Progenitor cell of endocrine pancreas (in vitro differentiated cells): ENCODE measurements at places on chromosomes 12 and 14. TPM values are rescaled to one million over a fixed set of nuclear protein-coding genes. Genes with fewer than 3 reads are reported as not detected.

- DNase-seq, result no peak
Measured at GRCh38 chr12:100185361-100185894, 15.2 kb upstream of the ACTR6 start.

DNA sequence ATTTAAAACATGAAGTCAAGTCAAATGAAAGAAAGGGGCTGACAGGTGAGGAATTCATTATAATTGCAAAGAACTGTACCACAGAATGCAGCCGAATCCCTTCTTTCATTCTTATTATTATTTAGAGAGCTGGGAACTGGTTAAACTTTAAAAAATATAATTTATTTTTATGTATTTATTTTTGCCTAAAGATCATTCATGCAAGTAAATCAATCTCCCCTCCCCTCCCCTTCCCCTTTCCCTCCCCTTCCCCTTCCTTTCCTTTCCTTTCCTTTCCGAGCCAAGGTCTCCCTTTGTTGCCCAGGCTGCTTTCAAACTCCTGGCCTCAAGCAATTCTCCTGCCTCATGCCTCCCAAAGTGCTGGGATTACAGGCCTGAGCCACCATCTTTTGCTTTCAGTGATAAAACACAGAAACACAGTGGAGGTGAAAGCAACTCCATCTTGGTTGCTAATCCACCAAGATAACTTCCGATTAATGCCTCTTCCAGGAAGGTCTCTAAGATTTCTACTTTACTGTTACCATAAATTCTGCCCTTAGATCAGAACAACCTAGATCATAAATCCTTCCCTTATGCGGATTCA, 6.0 kb upstream of the UBC start:
- DNase-seq, result no peak

DNA sequence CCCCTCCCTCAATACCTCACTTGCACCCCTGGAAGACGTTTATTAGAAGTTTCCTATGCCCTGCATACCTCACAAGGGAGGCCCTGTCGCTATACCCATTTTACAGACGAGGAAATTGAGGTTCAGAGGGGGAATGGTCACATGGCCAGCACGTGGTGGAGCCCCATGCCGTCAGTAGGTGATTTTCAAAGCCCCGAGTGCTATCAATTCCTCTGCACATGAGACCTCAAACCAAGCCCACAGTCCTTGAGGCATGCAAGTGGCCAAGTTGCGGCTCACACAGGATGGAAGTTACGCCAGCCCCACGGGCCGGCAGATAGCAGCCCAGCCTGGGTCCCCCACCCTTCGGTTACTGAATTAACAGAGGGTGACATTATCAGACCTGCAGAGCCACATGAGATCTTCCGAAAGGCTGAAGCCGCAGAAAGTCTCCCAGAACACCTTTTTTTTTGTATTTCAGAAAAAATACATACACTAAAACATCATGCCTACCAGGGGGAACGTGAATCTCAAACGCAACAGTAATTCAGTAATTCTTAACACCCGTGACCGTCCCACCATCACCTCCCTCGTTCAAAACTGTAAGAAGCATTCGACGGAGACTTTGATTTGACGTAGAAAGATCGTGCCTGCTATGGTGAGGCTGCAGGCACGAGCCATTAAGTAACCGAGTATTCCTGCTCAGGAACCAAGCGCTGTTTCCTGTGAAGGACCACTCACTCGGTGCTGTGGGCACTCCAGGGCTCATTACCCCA, 129.0 kb downstream of the RFLNA start:
- DNase-seq, result no peak

DNA sequence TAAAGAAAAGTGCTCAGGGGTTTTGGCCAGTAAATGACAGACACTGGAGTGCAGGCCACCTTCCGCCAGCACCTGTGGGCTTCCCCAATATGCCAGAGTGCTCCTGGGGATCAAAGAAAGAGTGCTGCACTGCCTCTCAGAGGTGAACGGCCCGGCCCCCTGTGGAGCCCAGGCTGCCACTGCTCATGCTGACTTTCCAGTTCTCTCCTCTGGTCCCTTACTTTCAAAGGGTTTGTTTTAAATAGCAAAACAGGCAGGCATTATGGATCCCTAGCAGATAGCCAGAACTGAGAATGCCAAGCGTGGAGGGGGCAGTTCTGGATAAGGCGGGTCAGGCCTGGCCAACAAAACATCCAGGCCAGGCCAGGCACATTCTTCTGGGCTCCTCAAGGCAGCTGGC, 59.6 kb downstream of the MDM2 start:
- DNase-seq, result no peak

DNA sequence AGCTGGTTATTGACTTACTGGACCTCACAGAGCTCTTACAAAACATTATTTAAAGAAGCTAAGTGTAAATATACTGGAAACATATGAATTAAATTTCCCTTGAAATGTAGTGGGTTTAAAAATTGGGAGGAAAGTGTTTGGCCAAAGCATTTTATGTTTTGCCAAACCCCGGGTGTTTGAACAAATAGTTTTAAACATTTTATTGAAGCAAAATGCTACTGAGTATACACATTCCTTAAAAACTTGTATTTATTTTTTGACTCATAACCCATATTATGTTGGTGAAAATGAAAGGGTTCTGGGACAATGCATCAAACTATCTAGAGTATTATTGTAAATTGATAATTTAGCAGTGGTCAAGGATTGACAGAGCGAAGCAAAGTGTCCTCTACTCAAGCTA, 1048.5 kb downstream of the SLC6A15 start:
- DNase-seq, result no peak

DNA sequence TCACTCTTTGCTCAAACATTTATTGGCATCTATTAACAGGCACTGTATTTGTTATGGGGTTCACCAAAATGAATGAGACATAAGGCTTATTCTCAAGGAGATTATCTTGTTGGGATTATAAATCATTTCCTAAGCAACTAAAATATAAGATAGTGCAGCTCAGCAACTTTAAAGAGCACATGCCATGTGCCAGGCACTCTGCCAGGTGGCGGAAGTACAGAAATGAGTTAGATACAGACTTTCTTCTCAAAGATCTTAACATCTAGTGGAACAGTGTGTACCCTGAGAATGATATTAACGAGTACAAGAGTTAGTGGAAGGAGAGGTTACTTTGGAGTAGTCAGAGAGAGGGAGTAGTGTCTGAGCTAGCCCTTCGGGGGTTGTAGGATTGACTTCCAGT, 28.4 kb upstream of the TOMM20L start:
- DNase-seq, result no peak

DNA sequence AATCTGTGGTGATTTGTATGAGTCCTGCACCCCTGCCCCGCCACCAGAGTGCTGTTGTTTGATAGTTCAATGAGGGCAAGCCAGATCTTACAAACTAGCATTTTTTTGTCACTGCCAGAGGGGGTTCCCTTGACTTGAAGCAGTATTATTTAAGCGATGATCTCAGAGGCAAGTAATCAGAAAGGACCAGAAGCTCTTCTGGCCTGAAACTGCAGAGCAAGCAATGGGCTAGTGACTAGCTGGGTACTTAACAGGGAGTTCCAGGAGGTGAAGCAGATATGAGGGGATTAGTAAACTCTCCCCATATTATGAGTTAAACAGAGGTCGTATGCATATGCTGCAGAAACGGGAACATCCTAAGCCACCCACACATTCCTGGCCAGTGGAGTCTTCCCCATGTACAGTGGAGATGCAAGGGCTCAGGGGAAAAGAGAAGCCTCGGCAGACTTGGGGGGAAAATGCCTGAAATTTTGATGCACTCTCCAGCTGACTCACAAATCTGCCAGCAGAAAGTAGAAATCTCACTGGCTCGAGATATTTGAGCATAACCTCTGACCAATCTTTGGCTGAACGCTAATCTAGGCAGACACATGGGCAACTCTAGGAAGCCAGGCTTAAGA, 8.3 kb upstream of the CRACR2A start:
- DNase-seq, result no peak

- DNase-seq, result no peak
Measured at GRCh38 chr12:102394200-102394599, 86.2 kb downstream of the IGF1 start.

GRCh38 chr12:132399092-132400010, 70.0 kb upstream of the GALNT9 start:
- DNase-seq, result no peak

DNA sequence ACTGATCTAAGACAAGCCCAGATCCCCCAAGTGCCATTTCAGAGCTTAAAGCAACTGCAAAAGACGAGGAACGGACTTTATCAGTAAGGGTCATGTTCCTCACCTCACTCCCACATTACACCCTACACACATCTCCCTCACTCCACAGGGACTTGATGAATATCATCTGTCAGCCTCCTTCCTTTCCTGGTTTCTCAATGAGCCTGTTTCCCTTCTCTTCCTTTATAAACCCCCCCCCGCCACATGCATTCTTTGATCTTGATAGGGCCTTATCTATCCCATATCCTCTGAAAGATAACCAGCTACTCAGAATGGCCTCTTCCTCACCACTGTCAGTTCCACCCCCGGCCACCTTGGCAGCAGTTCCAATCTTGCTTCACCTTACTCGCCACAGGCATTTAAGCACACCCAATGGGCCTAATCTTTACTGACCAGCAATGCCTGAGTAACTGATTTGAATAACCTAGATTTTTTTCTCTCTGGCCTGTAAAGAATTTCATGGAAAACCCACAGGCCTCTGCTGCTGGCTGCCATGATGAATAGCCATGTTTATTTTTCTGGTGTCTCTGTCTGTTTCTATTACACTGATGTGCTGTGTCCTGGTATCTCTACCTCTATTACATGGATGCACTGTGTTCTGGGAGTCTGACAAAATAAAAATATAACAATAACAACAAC, 138.7 kb downstream of the PHLDA1 start:
- DNase-seq, result no peak

DNA sequence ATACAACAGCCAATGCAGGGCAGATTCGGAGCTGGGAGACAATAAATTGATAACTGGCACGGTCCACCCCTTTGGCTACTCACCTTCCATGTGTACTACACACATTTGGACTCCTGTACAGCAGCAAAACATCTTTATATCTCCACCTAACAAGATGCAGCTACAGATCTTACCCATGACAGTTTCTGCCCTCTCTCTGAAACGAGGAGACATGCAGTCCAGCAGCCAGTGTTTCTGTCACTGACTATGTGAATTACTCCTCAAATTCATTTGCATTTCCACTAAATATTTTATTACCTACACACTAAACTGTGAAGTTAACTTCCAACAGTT, 58.7 kb upstream of the BEGAIN start:
- DNase-seq, result no peak

DNA sequence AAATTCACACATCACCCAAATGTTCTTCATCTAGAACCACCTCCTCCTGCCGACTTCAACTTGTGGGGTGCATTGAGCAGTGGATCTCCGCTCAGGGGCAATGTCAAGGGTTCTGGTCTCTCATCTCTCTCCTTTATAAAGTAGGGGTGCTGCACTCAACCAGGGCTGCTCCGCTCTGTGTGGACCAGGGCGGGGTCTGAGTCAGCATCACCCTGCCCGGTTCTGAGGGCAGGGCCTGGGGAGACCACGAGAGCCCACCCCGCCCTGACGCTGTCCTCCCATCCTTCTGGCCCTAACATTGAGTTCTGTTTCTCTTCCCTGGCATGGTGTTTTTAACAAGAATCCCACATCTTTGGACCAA, 311.6 kb upstream of the DIO3 start:
- DNase-seq, result no peak

DNA sequence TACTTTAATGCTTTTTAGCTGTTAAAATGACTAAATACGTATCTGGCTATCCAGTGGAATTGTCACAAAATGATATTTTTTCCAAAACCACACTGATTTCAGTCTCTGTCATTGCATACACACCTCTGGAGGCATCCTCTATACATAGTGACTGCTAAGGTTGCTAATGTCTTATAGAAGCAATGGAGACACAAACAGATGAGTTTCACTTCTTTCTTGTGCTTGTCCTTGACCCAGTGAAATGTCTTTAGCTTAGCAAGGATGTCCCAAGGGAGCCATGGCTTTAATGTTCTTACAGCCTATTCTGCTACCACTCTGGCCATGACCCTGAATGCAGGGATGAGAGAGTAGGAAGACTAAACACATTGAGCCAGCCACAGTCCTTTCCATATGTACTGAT, 90.3 kb downstream of the TPH2 start:
- DNase-seq, result no peak

DNA sequence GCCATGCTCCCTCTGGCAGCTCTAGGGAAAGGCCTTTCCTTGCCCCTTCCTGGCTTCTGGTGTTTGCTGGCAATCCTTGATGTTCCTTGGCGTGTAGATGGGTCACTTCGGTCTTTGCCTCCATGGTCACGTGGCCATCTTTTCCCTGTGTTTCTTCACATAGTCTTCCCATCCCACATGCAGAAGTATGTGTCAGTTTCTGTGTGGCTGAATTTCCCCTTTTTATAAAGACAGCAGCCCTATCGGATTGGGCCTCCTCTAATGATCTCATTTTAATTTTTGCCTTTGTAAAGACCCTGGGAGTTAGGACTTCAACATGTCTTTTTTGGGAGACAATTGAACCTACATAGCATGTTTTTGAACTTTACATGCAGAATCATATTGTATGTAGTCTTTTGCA, 107.2 kb upstream of the FGD4 start:
- no peak for DNase-seq

DNAI7 gene
- total RNA-seq, result 3.1 and 3.3 TPM in 2 replicates

ASCL1 gene
- total RNA-seq, result 8.3 and 8.4 TPM in 2 replicates

FAM90A1 gene
- 0.22 TPM in 1 of 2 replicates, not detected in the other for total RNA-seq

CCND2 gene
- total RNA-seq, result 463 and 471 TPM in 2 replicates

CMA1 gene
- total RNA-seq, result not detected in 2 replicates

ATP2B1 gene
- total RNA-seq, result 105 and 110 TPM in 2 replicates

SALL2 gene
- 83.5 and 89.2 TPM in 2 replicates for total RNA-seq

IL26 gene
- total RNA-seq, result not detected in 2 replicates

ALKBH1 gene
- 14.4 and 14.5 TPM in 2 replicates for total RNA-seq

PDZRN4 gene
- 0.11 and 0.12 TPM in 2 replicates for total RNA-seq

ACOT6 gene
- not detected in 2 replicates for total RNA-seq

FBXO34 gene
- total RNA-seq, result 32.1 and 32.4 TPM in 2 replicates

TEAD4 gene
- total RNA-seq, result 19.7 and 24.5 TPM in 2 replicates
